ENCODE measurements at places on chromosomes 2 and 18.

GRCh38 chr18:37481072-37481471 is 84.5 kb downstream of the CELF4 start:
- no peak for DNase-seq

GRCh38 chr2:135227386-135227785 is 175.3 kb downstream of the RAB3GAP1 start:
- no peak for DNase-seq

DNA sequence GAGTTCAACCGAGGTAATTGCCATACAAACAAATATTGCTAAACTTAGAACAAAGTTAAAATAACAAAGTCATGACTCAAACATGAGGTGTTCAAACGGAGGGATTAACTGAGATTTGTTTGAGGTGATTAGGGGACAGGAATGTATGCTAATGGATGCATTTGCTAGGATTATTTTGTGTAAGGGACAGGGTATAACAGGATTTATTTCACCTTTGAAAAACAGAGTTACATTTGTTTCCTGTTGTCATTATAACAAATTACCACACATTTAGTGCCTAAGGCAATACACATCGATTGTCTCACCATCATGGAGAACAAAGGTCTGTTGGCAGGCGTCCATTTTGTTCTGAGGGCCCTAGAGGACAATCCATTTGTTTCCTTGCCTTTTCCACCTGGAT is 304.3 kb upstream of the CNTNAP5 start:
- DNase-seq = no peak

GRCh38 chr18:30903566-30903965 is 139.0 kb downstream of the DSC3 start:
- DNase-seq = no peak

DNA sequence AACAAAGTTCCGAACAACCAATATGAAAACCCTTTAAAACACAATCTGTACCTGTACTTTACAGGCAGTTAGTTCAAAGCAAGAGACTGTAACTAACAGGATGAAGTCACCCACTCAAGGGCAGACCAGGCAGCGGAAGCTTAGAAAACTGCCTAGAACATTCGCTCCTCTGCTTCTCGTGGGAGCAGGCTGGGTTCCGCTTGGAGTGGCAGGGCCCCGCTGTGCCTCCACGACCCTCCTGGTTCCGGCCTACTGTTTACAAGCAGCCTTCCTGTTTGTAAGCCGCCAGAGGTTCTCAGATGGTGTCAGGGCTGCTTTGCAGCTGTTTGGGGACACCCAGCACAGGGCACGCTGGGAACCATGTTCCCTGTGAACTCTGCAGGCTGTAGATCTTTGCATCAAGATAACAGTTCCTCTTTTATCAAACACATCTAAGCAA is 31.3 kb downstream of the CIB4 start:
- peak; percentile 10 for DNase-seq

- no peak for DNase-seq
Observed at GRCh38 chr18:47040982-47041381, 5.6 kb upstream of the ELOA2 start.

DNA sequence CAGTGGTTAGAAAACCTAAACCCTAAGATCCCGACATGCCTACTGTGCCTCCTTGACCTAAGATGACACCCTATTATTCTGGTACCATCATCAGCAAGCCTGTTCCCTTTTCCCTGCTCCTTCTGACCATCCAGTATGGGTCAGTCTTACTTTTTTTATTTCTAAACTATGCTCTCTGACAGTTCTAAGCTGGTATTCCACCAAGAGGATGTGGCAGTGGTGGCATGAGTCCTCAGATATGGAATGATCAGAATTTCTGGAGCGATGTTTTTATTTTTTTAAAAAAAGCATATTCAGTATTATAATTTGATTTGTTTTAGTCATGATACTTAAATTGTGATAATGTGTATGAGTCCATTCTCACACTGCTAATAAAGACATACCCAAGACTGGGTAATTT is 145.9 kb upstream of the LHCGR start:
- DNase-seq = no peak

DNA sequence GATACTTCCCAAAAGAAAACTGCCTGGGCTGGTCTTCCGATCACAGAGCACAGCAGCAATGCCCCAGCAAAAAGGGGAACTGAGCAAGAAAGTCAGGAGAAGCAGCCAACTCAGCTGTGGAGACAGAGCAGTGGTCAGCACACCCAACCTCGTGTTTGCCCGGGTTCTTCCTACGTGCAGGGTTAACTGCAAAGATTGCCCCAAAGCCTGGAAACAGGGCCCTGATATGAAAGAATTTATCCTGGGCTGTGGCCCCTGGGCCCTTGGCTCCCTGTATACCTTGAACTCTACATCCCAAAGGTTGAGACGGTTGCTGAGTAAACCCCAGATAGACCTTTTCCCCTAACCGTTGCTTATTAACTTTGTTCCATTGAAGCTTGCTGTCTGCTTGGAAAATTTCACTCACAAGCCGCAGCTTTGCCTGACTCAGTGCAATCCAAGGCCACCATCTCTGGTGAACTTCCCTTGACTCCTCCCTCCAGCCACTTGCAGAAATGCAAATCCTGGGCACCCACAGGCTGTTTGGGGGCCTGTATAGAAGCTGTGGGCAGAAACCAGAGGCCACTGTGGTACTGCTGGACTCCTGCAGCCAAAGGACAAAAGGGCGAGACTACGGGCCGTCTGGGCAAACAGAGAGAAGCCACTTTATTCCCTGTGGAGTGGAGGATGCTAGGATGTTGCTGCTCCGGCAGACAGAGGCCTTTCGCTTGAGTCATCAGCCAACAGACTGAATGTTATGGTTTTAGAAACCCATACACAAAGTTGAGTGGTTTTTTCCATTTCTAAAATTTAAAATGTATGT is 18.2 kb downstream of the NRP2 start:
- DNase-seq = no peak

- no peak for DNase-seq
Observed at GRCh38 chr2:102060047-102060446, 68.3 kb downstream of the IL1R2 start.
